ENCODE measurements at places on chromosomes 3 and 15.

GRCh38 chr3:66140106-66140505, 80.7 kb upstream of the SLC25A26 start:
- DNase-seq = no peak

- no peak for DNase-seq
Observed at GRCh38 chr15:58726867-58727266, 22.6 kb downstream of the ADAM10 start.

DNA sequence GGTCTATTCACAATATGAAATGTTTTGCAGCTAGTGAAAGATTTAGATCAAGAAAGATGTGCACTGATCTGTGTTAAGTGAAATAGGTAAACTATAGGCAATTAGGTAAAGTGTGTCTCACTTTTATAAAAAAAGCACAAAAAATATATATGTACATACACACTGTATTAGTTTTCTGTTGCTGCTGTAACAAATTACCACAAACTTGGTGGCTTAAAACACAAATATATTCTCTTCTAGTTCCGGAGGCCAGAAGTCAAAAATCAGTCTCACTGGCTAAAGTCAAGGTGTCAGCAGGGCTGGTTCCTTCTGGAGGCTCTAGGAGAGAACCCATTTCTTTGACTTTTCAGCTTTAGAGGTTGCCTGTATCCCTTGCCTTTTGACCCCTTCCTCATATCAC, 11.1 kb downstream of the FAH start:
- DNase-seq = no peak

GRCh38 chr3:58463942-58464271, 28.0 kb upstream of the KCTD6 start:
- no peak for DNase-seq

DNA sequence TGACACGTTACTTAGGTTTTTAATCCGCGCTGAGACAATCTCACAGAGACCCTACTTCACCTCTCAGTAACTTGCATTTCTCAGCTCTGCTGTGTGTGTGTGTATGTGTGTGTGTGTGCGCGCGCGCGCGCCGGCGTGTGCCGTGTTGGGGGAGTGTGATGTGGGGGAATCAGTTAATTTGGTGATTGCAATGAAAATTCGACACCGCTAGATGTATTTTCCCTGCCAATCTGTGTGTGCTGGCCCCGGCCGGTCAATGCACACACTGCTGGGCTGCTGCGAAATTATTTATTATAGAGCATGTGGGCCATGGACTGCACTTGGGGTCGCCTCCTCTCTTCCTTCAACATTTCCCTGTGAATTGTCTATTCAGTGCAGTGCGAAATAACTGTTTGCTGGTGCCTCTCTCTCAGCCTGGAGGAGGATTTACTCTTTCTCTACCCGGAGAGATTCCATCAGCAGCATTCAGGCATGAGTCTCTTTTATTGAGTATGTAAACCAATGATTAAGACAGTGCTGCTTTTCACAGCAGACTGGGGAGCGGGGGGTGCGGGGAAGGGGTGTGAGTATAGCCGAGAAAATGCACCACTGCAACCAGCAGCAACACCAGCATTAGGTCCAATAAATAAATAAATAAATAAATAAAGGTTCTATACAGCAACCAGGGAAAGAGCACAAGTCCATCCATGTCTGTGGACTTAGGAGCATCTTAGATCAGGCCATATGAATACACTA, 2.9 kb downstream of the CADM2 start:
- DNase-seq = no peak

GRCh38 chr15:35141743-35142471, 56.8 kb upstream of the NANOGP8 start:
- no peak for DNase-seq

DNA sequence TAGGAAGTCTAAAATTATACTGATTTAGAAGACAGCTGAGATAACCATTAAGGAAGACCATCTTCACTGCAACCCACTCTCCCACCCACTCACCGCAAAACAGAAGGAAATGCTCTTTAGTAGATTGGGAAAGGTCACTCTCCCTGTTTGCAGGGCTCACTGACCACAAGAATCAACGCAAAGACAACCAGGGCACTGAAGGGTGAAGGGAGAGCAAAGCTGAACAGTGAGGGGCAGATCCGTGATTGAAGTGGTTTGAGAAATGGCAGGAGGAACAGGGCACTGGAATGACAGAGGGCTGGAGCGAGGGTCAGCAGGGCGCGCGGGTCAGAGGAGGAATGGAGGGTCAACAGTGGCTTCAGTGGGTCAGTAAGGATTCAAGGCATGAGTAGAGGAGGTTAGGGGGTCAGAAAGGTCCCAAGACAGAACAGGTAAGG, 520 bp downstream of the MESD start:
- DNase-seq = no peak

DNA sequence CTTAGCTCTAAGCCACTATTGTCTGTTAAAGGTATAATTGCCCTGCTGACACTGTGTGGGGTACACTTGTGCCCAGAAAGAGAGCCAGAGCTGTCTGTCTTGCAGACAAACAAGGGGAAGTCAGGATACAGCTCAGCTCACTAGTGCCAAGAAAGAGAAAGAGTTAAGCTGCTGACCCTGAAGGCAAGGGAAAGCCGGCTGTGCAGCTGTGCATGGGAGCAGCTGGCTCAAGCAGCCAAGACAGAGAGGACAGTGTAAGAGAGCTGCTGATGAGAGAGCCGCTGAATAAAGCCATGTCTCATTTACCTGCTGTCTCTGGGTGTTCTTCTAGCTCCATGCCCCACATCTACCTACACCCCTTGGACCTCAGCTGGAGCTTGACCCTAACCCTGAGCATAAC, 428.1 kb upstream of the NAALADL2 start:
- no peak for DNase-seq

DNA sequence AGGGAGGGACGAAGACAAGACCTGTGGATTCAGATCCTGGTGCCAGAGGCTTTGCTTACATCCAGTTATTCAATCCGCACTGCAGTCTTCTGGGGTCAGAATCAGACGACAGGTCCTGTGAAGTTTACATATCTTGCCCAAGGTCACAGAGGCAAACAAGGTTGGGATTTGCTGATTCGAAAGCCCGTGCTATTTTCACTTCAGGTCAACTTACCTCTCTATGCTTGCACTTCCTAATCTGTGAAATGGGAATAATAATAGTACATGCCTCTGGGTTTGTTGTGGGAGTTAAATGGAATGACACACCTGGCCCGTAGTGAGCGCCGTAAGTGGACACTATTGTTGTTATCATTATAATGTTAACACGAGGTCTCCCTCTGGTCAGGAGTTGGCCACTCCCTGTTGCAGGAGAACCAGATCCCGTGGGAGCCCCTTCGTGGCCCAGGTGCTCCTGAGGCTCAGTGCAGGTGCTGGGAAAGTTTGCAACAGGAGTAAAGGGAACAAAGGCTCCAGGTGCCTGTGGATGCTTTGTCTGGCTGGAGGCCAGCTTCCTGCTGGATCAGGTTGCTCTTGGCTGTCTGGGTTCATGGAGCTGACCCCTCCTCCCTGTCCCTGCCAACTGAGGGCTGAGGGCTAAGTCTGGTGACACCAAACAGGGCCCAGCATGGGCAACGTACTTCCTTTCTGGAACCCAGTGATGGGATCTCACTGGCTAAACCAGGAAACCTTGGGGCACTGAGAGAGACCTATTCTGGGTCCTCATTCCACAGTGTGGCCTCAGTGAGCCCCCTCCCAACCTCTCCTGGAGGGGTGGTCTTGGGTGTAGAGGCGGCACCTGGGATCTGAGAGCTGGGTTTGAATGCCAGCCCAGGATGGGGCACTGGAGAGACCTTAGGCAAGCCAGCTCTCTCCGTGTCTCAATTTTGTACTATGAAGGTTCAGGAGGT, 40.1 kb upstream of the SEMA4B start:
- peak; percentile 75 for DNase-seq

DNA sequence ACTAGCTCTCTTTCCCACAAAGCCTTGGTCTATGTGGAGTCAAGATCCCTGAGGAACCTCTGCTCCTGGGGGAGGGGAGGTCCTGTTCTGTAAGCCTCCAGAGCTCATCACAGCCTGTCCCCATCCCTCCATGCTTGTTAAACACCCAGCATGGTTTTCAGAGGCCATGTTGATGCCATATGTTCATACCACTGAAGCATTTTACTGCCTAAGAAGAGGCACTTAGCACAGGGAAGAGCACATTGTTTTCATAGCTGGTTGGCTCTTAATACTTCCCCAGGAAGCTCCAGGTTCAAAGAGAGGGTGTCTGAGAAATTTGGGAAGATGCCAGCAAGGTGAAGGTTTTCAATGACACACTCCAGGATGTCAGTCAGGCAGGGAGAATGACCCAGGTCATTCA, 25.6 kb downstream of the CPNE4 start:
- no peak for DNase-seq

DNA sequence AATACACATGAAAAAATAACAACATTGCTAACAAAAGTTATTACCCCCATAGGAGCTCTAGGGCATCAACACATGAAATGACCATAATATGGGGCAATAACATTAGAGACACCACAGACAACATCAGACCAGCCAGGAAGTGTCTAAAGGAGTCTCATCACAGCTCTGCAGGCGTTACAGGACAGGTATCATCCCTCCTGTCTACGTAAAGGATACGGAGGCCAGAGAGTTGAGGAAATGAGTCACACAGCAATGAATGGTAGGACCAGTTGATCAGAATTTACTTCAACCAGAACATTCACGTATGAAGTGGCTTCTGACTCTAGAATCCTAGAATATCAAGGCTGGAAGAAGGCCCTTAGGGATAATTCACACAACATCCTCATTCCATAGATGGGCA, 1.8 kb downstream of the NME9 start:
- no peak for DNase-seq

GRCh38 chr3:103002425-103003176, 567.8 kb downstream of the ZPLD1 start:
- no peak for DNase-seq

DNA sequence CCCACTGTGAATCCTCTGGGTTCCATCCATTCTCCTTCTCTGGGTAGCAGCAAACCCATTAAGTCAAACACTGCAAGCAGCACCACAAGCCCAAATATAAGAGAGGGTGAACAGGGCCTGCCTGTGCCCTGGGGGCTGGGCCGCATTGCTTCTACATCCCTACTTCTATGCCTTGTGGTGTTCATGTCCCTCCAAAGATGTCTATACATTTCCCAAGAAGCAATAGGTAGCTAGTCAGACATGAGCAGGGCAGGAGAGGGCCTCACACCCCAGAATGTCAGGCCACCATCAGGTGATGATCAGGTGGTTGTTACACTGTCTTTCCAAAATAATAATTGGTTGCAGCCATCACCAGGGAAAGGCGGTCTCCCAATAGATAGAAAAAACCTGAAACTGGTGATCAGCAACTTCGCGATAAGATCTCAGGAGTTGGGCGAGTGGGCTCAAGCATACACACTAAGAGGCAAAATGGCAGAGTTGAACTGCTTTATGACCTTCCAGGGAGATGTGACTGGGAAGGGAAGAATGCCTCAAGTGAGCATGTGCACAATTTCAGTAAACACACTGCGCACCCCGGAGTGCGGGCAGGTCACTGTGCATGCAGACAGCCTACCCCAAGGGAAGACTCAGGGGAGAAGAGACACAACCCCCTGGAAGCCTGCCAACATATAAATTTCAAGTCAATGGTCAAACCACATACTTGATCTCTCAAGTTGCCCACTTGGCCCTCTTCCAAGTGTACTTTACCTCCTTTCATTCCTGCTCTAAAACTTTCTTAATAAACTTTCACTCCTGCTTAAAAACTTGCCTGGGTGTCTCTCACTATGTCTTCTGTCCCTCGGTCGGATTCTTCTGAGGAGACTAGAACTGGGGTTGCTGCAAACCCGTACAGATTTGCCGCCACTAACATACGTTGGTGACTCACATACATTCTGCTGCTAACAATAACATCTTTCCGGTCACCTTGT, 39.9 kb downstream of the KLF15 start:
- DNase-seq = peak; percentile 55

DNA sequence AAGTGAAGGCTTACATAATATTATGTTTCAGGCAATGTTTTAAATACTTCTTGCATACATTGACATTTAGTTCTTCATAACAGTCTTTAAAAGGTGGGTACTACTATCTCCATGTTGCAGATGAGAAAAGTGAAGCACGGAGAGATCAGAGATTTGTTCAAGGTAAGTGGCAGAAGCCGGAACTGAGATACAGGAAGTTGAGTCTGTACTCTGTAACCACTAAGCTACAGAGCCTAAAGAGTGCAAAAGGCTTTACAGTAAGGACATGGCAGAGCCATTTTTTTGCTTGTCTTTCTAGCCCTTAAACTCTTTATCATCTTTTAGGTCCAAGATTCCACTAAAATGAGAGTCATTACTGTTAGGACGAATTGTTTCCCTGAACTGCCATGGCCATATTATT, 186.5 kb upstream of the PEX5L start:
- no peak for DNase-seq

All from upper lobe of right lung (tissue), 1 donor.